ENCODE measurements at places on chromosomes 1 and 21. TPM values are rescaled to one million over a fixed set of nuclear protein-coding genes. Genes with fewer than 3 reads are reported as not detected.

LCE3D gene
- total RNA-seq, result not detected

CRNN gene
- not detected for total RNA-seq

WARS2 gene
- 14.0 TPM for total RNA-seq

HES4 gene
- 0.61 TPM for total RNA-seq

PPIAL4G gene
- 1.3 TPM for total RNA-seq

DMRTA2 gene
- 0.12 TPM for total RNA-seq

DUSP23 gene
- total RNA-seq, result 23.0 TPM

EXTL2 gene
- 2.6 TPM for total RNA-seq

SLC9C2 gene
- not detected for total RNA-seq

KCNT2 gene
- total RNA-seq, result not detected

ZNF593OS gene
- not detected for total RNA-seq

HES5 gene
- not detected for total RNA-seq

PRKCZ gene
- total RNA-seq, result 6.8 TPM

THEM5 gene
- not detected for total RNA-seq

CLCA4 gene
- not detected for total RNA-seq

TRAF3IP3 gene
- total RNA-seq, result 351 TPM

DARS2 gene
- total RNA-seq, result 32.3 TPM

VANGL2 gene
- total RNA-seq, result not detected

FALEC gene
- 0.59 TPM for total RNA-seq

FMOD gene
- not detected for total RNA-seq

KRTAP7-1 gene
- total RNA-seq, result not detected

TEX35 gene
- not detected for total RNA-seq

PLA2G2F gene
- not detected for total RNA-seq

TCHHL1 gene
- not detected for total RNA-seq

CRYAA gene
- total RNA-seq, result not detected

BCL2L15 gene
- total RNA-seq, result 2.1 TPM

CACNA1S gene
- not detected for total RNA-seq

ROR1 gene
- total RNA-seq, result not detected

NPR1 gene
- total RNA-seq, result not detected

PLEKHM2 gene
- 55.7 TPM for total RNA-seq

MYBPH gene
- not detected for total RNA-seq

KCNJ15 gene
- not detected for total RNA-seq

TNFSF18 gene
- total RNA-seq, result not detected

CFAP57 gene
- 0.09 TPM for total RNA-seq

CDC42BPA gene
- 2.8 TPM for total RNA-seq

All from activated CD8-positive, alpha-beta memory T cell treated with anti-CD3 and anti-CD28 coated beads, Interleukin-2, amount 10 ng/mL, durations not matched to agents 7 days and 5 days (primary cell).